Anterior cingulate cortex (tissue), 58 donors: ENCODE measurements at places on chromosomes 7 and 10.

DNA sequence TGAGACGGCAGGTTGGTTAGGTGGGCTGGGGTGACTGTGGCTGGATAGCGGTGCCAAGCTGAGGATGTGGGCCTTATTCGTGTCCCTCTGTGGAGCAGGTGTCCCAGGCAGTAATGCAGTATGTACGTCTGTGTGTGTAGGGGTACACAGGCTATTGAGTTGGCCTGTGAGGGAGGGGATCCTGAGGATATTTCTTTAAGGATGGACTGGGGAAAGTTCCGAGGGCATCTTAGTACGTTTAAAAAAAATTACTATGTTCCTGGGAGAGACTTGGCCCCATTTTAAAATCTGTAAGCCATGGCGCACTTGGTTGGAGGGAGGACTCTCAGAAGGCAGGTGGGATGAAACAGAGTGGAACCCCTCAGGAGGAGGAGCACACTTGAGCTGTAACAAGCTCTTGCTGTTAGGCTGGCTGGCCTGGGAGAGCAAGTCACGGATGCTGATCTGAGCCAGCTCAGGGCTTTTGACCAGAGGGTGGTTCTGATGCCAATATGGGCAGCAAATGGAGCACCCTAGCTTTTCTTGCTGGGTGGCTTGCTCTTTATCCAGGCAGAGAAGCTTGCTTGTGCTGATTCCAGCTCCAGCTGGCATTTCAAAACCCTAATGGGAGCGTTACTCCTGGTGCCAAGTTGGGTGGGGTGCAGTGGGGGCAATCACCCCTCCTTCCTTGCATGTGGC, 765 bp downstream of the WBP1L start:
- DNase-seq: peak; percentile 14

- no peak for DNase-seq
These were observed 299.4 kb downstream of the TCERG1L start for GRCh38 chr10:131011936-131012640.

GRCh38 chr7:143242306-143242705, 20.5 kb downstream of the TAS2R40 start:
- no peak for DNase-seq

GRCh38 chr10:69648461-69648860, 18.4 kb downstream of the FAM241B start:
- DNase-seq: no peak

GRCh38 chr10:5518143-5518542, 6.6 kb upstream of the CALML3 start:
- DNase-seq: no peak

DNA sequence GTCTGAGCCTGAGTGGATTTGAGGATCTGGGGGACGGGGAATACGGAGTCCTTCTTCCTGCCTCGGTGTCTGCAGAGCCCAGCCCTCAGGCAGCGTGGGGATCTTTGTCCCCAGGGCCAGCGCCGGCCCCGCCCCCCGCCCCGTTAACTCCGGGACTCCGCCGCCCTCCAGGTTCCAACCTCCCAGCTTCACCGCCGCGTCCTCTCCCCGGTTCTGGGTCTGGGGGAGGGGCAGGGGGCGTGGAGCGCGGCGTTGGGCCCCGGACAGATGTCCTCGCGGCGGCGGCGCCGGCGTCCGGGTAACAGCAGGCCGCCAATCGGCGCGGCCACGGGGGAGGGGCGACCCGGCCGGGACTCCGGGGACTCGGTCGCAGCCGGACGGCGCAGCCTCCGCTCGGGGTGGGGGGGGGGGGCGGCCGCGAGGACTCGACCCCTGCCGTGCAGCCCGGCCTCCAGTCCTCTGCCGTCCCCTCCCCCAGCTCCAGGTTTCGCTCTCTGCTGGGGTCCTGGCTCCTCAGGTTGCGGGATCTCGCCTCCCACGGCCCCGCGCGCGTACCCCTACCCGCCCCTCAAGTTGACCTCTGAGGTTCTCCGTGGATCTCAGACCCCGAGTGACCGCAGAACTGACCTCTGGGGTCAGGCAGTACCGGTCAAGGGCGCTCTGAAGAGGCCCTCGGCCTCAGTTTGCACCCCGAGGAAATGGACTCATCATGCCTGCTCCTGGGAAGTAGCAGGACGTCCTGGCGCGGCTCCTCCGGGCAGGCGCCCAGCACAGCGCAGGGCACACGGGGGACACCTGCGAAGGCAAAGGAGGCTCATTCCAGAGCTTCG, 2.3 kb upstream of the ELFN1 start:
- no peak for DNase-seq

DNA sequence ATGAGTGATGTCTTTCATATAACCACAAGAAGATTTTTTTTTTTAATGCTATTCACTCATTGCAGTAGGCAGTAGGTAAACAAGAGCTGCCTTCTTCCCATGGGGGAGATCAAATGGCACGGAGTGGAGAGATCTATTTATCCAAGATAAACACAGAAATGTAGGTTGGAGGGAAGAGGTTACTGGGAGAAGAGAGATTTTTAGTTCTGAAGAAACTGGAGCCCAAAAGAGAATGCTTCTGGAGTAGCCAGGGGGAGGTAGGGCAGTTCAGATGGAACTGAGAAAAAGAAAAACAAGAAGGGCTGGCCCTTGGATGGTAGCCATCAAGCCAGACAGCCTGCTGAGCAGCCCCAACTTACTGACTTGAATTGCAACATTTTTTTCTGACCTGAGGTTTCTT, 270.1 kb upstream of the TPK1 start:
- DNase-seq: no peak

DNA sequence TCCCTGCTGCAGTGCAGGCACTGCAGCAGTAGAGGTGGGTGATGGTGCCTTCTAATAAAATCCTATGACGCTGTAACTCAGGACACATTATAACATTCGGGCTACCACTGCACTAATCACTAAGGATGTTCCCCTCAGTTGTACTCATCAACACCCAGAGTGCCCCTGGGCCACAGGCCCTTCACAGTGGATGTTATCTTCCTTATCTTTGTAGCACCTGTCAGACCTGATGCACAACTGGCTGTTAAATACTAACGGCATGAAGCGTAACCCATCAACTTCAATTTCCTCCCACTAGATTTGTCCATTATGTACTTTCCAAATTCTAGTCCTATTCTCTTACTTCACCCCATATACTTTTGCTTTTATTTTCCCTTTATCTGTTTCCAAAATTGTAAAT, 66.3 kb downstream of the PARD3 start:
- no peak for DNase-seq

- no peak for DNase-seq
These were observed 11.4 kb downstream of the INHBA start for GRCh38 chr7:41691286-41692190.

DNA sequence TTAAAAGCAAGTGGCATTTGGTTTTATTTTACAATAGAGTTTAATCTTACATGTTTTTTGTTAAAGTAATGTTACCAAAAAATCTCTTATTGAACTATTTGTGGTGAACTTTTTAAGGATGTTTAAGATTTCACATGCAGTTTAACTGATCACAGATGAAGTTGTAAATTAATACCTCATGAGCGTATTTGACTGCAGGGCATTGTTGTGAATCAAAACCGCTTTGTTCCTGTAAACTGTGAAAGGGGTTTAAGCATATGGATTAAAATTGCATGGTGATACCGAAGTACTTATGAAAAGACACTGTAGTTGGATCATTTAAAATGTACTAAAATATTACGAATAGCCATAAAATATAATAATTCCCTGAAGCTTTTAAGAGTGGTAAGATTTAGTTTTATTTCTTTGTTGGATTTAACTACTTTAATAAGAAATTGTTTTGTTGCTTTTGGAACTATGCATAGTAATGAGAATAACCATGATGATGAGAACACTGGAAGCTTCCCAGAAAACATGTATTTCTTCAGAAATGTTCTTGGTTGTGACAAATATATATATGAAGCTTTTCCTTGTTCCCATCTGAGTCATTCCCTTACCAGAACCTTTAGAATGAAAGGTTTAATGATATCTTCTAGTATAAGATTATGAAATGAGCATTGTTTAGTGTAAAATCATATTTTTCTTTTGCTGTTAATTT, 131.3 kb downstream of the ADK start:
- no peak for DNase-seq

- no peak for DNase-seq
These were observed 57.6 kb downstream of the RNLS start for GRCh38 chr10:88525371-88526069.

DNA sequence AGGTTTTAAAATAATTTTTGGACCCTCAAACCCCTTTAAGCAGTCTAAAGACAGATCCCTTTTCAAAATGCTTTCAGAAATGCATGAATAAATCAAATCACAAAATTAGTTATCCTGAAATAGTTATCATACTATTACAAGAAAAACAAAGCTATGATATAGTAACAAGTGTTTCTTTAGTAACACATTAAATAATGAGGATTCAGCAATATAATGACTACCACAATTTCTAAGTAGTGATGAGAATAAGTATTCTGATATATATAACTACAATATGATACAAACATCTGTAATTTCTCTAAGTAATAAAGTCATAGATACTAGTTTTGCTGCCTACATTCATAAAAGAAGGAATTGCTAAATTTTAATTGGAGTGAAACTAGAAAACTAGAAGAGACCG, 53.0 kb upstream of the TMEM168 start:
- DNase-seq: no peak

DNA sequence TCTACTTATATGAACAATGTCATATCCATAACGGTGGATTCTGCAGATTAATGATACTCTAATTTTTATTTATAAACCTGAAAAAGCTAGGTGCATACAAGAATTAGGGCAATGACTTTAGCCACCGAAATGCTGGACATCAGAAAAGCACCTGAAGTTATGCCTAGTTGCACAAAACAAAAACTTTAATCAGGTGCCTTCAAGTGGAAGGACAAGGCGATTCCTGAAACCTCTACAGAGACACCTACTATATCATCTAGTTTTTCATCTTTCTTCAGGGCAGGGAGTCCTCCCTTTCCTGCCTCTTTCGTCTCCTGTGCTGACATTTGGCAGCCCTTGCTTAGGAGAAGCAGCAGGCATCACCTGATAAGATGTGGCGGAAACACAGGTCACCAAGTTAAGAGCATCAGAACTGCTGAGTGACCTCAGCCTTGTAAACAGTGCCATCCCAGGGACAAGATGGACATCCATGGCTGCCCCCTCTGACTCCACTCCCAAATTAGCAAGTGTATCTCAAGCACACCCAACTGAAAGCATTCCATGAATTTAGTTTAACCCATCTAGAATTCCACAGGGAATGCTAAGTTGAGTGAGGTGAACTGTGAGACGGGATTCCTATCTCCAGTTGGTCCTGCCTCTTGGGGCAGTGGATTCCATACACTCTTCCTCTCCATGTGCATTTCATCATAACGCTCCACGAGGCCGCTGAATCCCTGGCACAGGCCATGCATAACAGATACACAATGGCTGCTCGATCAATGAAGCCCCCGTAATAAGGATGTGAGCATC, 5.8 kb downstream of the ITPRIP start:
- no peak for DNase-seq

- DNase-seq: no peak
These were observed 4.7 kb downstream of the CRCP start for GRCh38 chr7:66119245-66119850.

DNA sequence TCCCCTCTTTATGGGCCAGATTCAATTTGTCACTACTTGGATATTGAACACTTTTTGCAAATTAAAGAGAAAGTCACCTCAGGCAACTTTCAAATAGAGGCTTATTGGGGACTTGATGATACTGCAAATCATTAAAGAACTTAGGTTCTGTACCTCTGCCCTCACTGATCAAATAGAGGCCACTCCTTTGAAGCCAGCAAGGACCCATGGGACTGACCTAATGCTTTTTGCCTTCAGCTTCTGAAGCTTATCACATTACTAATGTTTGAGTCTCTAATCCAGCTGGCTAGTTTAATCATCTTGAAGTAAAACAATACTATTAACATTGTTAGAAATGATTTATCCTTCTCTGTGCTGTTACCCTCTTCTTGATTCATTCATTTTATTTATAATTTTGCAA, 93.0 kb upstream of the ZNF800 start:
- DNase-seq: no peak

DNA sequence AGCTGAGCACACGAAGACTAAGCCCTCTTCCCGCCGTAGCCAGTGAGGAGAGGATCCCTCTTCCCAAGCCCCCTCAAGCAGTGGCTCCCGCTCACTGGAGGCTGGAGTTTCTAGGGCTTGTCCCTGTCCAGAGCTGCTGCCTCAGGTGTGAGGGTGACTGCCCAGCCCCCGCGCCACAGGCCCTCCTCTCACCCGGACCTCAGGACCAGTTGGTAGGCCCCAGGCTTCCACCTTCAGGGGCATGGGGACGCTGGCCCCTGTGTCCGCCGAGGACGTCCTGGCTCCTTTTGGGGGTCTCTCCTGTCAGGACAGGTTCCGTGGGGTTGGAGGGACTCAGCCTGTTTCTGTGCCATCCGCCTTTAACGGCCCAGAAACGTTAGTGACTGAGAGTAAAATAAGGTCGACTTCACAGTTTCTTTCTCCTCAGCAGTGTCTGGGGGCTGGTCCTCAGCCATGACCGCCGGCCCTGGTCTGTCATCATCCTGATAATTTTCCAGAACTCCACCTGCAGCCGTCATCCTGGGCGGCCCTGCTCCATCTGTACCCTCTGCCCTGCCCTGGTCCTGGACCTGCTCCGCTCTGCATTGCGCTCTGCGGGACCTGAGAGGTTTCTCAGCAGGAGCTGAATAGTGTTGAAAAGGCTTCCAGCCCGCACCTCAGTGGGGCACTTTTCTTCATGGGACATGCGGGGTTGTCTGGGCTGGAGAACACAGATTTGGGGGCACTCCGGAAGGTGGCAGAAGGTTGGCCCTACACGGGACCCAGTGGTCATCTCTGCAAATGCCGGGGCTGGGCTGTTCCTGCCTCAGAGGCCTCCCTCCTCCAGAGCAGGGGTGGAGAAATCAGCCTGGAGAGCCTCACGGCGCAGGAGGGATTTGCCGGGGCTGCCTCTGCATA, 36.0 kb upstream of the FAM20C start:
- DNase-seq: no peak

- no peak for DNase-seq
These were observed 21.0 kb upstream of the GRB10 start for GRCh38 chr7:50803359-50804337.

DNA sequence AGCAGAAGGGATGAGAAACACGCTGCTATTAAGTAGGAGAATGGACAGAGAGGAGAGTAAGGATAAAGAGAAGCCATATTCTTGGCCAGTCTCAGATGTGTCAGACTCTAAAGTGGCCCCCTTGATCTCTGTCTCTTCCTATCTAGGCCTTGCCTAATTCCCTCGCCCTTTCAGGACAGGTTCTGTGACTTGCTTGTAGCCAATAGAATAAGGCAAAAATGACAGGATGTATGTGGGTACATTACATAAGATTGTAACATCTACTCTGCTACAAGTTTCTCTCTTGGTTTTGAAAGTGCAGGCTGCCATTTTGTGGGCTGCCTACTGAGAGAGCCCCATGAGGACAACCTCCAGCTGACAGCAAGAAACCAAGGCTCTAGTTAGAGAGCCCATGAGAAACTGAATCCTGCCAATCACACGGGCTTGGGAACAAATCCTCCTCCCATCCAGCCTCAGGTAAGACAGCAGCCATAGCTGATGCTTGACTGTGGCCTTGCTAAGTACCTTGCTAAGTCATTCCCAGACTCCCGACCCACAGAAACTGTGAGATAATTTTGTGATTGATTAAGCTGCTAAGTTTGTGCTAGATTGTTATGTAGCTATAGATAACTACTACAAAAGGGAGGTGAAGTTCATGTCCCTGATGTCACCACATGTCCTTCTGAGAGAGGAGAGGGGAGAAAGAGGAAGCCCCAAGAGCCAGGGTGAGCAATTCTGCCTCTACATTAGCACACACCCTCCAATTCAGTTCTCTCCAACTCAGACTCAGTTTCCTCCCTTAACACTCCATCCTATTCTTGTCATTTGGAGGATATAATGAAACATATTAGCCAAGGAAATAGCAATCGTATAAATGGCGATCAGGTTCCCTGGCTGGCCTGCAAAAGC, 185.5 kb downstream of the SGMS1 start:
- no peak for DNase-seq
